CD4-positive, alpha-beta T cell treated with Interleukin-12 subunit alpha and Interleukin-12 subunit beta, for 1 hour (primary cell): ENCODE measurements at places on chromosomes 12 and 14.

DNA sequence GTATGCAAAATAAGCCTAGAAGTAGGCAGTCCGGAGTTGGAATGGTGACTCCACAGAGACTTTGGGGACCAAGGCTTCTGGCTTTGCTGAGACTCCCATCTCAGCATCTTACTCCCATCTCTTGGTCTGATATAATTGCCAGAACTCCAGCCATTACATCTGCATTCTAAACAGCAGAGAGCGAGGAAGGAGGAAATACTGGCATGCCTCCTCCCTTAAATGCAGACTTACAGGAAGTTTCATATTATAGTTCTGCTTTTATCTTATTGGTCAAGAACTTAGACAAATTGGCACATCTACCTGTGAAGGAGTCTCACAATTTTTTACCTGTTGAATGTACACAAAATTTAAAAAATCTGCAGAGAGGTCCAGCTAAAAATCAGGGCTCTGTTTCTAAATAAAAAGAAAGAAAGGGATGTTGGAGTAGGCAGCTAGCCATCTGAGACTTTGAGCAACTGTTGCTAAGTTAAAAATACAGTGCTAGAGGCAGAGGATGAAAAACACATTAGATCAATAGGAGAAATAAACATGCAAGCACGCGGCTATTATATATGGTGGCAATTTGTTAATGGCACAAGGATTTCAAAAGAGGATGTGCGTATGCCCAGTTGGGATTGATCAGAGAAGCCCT, 209.9 kb upstream of the HMGA2 start:
- DNase-seq: no peak

GRCh38 chr12:78002878-78003277, 172.2 kb downstream of the NAV3 start:
- DNase-seq: no peak

DNA sequence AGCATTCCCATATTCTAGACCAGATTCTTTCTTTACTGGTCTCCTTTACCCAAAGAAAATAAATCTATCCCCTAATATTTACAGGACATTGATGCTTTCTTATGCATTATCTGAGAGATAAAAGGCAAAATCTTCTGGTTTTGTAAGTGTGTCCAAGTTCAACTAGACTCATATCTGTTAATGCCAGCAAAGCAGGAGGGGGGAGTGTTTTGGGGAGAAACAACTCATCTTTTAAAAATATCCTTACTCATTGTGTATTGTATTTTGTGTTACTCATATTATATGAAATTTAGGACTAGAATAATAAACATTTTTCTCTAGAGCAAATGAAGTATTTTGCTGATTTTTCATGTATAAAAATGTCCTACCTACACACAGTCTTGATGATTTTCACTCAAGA, 54.8 kb downstream of the SAMD4A start:
- no peak for DNase-seq

DNA sequence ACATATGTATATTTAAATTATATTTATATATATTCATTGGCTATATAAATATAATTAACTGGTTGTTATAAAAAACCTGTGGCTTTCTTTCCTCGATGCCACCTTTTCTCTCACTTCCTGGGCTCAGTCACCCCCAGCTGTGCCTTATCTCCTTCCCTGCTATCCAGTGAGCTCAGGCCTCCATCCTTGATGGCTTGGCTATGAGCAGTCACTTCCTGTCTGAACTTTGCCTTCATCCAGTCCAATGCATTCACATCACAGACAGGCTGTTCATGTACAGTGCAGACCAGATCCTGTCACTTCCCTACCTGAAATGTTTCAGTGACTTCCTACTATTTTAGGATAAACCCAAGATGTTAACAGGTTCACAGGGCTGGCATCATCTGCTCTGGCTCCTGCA, 115.3 kb upstream of the PRB2 start:
- no peak for DNase-seq

- no peak for DNase-seq
Measured at GRCh38 chr12:8834230-8834629, 11.8 kb downstream of the A2ML1 start.

- DNase-seq: no peak
Measured at GRCh38 chr14:80074900-80075574, 136.3 kb downstream of the DIO2 start.

GRCh38 chr14:36718216-36718615, 56.6 kb downstream of the PAX9 start:
- no peak for DNase-seq

DNA sequence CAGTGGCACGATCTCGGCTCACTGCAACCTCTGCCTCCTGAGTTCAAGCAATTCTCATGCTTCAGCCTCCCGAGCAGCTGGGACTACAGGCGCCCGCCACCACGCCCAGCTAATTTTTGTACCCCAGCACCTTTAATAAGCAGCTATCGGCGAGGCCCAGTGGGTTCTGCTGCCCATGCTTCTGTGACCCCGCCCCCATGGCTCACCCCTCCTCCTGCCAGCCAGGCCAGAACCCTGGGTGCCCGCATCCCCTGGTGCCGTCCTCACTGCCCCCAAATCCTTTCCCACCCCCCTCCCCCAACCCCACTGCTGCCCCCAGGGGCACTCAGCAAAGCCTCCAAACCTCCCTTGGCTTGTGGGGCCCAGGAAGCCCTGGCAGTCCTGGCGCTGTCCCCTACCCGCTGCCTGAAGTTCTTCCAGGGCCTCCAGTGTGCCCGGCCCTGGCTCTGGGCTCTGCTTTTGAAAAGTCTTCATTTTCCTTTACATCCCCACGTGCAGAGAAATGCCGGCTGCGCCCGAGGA, 14.5 kb downstream of the BAG5 start:
- DNase-seq: no peak

- DNase-seq: no peak
Measured at GRCh38 chr12:56257491-56258067, 605 bp downstream of the ANKRD52 start.

GRCh38 chr14:30935445-30935844, 61.1 kb downstream of the COCH start:
- no peak for DNase-seq

- no peak for DNase-seq
Measured at GRCh38 chr14:96945721-96946120, 148.5 kb downstream of the VRK1 start.

DNA sequence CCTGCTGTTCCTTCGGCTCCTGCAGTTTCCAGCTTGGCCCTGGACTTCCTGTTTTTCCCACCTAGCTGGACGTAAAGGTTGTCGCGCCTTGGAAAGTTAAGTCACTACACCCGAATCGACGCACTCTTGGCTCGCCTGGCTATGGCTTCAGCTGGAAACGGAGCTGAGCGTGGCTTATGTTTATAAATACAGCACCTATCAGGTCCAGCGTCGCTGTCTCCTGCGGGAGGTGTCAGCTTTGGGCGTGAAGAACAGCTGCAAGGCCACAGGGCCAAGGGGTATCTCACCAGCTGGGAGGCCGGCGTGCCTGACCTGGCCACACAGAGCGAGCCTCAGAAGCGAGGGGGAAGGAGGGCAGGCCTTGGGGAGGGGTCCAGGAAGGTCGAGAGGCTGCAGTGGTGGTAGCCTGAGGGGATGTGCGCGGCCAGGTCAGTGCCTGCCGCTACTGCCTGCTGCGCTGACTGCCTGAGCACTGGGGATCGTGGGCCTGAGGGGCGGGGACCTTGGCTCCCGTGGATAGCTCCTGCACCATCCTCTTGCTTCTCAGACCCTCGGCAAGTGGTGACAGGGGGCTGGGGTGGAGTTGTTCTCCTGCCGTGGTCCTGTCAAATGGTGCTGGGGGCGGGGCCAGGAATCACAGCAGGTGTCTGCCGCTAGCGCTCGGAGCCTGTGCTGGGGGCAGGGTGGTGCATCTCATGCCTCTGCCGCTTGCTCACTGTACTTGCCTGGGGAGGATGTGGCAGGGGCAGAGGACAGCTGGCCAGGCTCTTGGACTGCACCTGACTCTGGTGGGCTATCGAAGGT, 12.5 kb downstream of the PACS2 start:
- DNase-seq: no peak

- DNase-seq: no peak
Measured at GRCh38 chr14:64591809-64592208, 42.0 kb downstream of the PPP1R36 start.

GRCh38 chr12:129848876-129849275, 54.9 kb downstream of the TMEM132D start:
- no peak for DNase-seq

GRCh38 chr14:78974691-78975090, 804.5 kb downstream of the NRXN3 start:
- DNase-seq: no peak

- no peak for DNase-seq
Measured at GRCh38 chr12:44716711-44717110, 159.4 kb downstream of the NELL2 start.

DNA sequence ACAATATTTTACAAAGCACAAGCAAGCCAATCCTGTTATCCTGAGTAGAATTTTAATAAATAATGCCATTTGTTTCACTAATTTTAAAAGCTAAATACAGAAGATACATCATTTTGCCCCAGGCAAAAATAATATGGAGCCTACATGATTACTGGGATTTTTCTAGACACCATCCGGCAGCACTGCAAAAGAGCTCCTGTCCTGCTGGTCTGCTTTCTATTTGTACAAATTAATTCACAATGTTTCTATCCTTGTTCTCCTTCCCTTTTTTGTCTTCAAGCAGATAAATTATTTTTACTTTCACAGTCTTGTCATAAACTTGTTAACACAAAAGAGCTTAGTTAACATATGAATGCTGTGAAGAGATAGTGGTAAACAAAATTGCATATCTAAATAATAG, 4.6 kb downstream of the SIX1 start:
- DNase-seq: no peak

DNA sequence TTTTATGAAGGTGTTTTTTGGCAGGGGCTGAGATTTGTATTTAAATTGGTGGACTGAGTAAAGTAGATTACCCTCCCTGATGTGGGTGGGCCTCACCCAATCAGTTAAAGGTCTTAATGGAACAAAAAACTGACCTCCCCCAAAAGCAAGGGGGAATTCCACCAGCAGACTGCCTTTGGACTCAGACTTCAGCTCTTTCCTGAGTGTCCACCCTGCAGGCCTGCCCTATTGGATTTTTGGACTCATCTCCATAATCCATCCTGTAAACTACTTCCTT, 228.4 kb upstream of the CAND1 start:
- no peak for DNase-seq

GRCh38 chr12:128737292-128737966, 86.3 kb downstream of the SLC15A4 start:
- no peak for DNase-seq

DNA sequence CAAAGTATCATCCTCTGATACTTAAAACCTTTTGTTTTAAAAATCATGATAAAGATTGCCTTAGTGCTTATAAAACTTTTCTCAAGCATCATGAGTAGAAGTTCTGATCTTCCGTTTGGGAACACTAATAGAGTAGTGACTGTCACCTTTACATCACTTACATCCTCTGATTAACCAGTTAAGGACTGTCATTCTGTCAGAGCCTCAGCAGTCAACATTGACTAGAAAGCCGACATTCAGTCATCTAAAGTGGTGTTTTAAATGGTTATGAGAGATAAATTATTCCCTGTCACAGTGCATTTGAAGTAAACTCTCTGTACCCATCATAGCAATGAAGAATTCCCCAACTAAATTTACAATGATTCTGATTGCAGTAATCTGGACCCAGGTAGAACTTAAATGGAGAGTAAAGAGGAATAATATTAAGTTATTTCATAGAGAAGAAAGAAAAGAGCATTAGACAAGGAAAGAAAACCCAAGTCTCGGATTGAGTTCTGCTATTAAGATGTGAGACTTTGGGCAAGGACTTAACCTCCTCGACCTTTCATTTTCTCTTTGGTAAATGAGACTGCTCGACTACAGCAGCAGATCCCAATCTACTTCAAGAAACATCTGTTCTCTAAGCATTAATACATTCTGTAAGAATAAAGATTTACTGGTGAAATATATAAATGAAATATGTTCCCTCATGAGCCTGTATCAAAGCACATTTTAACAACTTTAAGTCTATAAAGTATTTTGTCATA, 563.9 kb upstream of the LMO3 start:
- no peak for DNase-seq

- no peak for DNase-seq
Measured at GRCh38 chr12:124601706-124602105, 34.3 kb upstream of the NCOR2 start.

DNA sequence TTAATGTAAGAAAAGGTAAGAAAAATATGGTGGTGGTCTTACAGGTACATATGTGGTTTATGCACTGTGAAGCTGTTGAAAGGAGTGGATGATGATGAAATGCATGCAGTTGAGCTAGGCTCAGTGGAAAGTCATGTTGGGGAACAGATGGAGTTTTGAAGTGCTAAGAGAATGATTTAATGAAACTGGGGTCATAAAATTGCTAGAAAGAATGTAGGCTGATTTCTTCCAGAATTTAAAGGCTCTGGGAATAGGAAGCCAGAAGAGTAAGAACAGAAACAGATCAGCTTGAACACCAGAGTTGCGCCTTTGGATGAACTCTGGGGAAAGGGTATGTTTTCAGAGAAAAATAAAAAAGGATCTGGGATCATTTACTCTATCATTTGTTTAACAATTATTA, 146.5 kb downstream of the MON2 start:
- no peak for DNase-seq

DNA sequence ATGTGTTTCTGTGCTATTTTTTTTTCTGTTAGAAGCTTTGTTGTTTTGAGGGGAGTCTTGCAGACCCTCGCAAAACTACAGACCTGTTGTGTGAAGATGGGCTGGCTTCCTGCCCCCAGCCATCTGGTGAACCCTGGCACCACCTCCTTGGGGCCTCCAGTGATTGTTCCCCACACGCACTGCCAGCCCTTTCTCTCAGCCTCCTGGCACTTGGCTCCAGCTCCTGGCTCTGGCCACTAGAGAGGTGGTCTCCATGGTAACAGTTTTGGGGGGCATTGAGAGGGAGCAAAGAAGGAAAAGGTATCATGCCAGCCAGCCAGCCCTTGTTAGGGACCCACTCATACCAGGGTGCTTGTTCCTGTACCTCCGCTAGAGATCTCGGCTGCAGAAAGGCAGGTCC, 176.4 kb upstream of the RPH3A start:
- DNase-seq: no peak

GRCh38 chr14:104087505-104087904, 2.0 kb downstream of the ASPG start:
- no peak for DNase-seq

GRCh38 chr14:102580550-102581110, 11.8 kb upstream of the RCOR1 start:
- no peak for DNase-seq

- DNase-seq: no peak
Measured at GRCh38 chr14:49637534-49638078, 2.6 kb upstream of the DNAAF2 start.

DNA sequence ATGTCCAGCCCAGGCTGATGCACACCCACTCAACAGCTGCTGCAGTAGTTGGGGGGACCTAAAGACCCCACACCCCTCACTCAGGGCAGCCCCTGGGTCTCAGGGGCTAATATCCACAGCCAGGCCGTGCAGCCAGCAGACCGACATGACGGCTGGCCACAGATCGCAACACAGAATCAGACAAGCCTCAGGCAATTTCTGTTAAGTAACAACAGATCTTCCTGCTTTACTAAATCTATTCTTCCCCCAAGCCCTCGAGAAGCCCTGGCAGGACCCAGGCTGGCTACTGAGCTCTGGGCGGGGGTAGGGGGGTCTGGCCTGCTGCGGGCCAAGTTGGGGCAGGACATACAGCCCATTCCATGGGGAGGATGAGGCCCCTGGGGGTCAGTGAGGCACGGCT, 28.0 kb upstream of the NUDT14 start:
- DNase-seq: no peak
